GM23338 (cell line): ENCODE measurements at places on chromosomes 4 and X. TPM values are rescaled to one million over a fixed set of nuclear protein-coding genes. Genes with fewer than 3 reads are reported as not detected.
A peak's percentile ranks its signal among the peaks of the same experiment; 100 is the strongest.

DNA sequence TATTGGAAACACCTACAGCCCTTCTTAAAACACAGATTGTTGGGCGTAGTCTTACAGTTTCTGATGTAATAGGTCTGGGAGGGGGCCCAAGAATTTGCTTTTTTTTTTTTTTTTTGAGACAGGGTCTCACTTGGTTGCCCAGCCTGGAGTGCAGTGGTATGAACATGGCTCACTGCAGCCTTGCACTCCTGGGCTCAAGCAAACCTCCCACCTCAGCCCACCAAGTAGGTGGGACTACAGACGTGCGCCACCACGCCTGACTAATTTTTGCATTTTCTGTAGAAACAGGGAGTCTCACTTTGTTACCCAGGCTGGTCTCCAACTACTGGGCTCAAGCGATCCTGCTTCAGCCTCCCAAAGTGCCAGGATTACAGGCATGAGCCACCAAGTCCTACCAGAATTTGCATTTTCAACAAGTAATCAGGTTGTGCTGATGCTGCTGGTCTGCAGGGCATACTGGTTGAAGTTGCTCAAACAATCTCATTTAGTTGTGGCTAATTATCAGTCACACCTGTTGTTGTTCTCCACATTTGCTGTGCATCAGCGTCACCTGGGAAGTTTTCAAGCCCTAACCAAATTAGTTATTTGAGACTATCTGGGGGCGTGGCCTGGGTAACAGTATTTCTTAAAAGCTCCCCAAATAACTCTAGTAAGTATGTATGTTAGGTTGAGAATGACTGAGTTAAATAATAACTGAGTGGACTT is 14.0 kb downstream of the TMEM154 start:
- H3K27ac ChIP-seq, result no peak overlapping the region
- peaks cover 26% of the 10 kb centered on the region for H3K4me1 ChIP-seq
- peak; percentile 13 for DNase-seq
- no peaks in the 10 kb centered on the region for H3K27me3 ChIP-seq

DNA sequence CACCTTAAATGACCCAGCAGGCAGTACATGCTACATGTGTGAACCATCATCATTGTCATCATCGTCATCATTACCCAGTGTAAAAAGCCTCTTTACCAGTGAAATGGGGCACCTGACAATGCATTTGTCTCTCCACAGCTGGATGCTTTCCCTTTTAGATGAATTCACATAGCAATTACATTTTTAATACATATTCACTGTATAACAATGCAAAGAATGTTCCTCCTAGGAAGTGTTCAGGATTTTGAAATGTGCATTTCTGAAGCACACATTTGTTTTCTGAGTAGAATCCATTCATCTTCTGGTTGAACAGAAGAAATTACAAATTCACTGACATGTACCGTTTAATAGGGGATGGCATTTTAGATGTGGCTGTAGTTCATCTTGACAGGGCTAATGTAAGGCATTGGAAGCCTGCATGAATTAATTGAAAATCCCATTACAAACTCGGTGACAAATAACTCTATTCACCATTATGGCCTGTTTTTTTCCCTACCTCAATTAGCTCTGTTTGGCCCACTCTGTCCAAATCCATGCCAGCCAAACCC is 111.1 kb downstream of the SH3RF1 start:
- no peak overlapping the region for H3K4me3 ChIP-seq
- H3K27ac ChIP-seq, result no peak overlapping the region
- no peaks in the 10 kb centered on the region for H3K27me3 ChIP-seq
- no peak for DNase-seq

DNA sequence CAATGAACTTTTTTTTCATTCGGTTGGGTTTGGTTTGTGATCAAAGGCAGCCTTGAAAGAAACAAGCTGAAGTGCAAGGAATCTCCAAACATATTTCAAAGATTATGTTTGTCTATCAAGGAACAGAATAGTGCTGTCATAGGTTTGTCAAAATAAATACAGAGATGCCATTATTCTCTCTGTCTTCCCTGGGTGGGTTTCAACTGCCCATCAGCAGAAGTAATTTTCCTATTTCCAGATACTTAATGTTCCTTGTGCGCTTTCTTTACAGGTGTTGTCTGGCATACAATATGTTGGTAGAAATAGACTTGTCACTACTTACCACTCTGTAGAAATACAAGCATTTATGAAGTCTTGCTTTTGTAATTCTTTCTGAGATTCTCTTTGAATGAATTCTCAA is 294.9 kb downstream of the PDHA2 start:
- H3K4me3 ChIP-seq, result no peak overlapping the region
- H3K27ac ChIP-seq, result no peak overlapping the region
- no peaks in the 10 kb centered on the region for H3K4me1 ChIP-seq
- no peaks in the 10 kb centered on the region for H3K36me3 ChIP-seq
- no peaks in the 10 kb centered on the region for H3K27me3 ChIP-seq

FAAH2 gene
- total RNA-seq, result 6.0 and 11.4 TPM in 2 replicates

- H3K4me1 ChIP-seq, result 0 out of 2 replicates have a peak, but pooled peaks cover 7% of the 10 kb centered on the region
- no peaks in the 10 kb centered on the region for H3K36me3 ChIP-seq
- no peak overlapping the region for H3K27ac ChIP-seq
- no peaks in the 10 kb centered on the region for H3K27me3 ChIP-seq
- no peak for DNase-seq
- H3K4me3 ChIP-seq, result no peak overlapping the region
Observed at GRCh38 chr4:47075262-47075661, 43.9 kb downstream of the GABRB1 start.

CT45A1 gene
- not detected in 2 replicates for total RNA-seq

DNA sequence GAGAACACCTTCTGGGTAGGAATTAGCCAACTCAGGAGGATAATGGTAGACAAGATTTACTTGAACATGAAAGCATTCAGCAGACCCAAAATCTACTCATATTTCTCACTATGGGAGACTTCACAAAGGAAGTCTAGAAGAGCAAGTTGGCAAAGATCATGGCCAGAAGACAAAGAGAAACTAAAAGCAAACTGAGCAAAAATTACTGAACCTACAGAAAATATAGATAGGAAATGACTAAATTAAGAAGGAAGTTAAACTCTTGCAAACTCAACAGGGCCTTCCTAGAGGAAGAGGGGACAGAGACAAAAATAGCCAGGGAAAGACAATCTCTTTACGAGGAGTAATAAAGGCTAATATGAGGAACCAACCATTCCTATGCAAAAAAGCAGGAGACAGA is 18.7 kb downstream of the CORIN start:
- H3K27me3 ChIP-seq, result no peaks in the 10 kb centered on the region
- H3K27ac ChIP-seq, result no peak overlapping the region
- no peak for DNase-seq
- no peak overlapping the region for H3K4me3 ChIP-seq
- no peaks in the 10 kb centered on the region for H3K4me1 ChIP-seq

PF4V1 gene
- 0.66 TPM in 1 of 2 replicates, not detected in the other for total RNA-seq

DNA sequence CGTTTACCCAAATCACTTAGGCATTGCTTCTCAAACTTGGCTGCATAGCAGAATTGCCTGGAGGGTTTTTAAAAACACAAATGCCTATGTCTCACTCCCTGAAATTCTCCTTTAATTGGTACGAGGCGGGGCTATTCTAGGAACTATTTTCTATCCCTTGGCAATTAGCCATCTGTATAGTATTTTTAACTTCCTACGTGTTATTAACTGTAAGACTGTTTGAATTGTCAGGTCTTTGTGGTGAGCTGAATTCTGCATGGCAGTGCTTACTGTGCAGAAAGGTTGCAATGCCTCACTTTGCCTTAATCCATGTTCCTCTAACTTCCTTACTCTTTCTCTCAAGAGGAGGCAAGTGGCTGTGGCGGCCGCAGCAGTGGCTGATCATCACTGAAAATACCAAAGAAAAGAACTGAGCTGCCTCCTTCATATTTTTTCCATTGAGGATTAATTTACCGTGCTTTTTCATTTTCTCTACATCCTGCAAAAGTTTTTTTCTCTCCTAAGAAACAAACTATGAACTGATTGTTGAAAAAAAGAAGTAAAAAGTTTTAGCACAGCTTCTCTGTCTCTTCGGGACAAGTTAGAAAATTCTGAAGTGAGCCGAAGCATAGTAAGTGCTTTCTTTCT is at the start of gene SHROOM3:
Gene SHROOM3, plus strand, starts transcription at position 329 of the 627 bp plus-strand sequence. CDS start 824 bp downstream, outside the sequence.
- H3K27me3 ChIP-seq, result no peaks in the 10 kb centered on the region
- H3K36me3 ChIP-seq, result no peaks in the 10 kb centered on the region
- H3K4me1 ChIP-seq, result peaks cover 24% of the 10 kb centered on the region
- peak within 1 kb of the TSS; percentile 43 for H3K4me3 ChIP-seq
- DNase-seq, result peak; percentile 37
- H3K27ac ChIP-seq, result peak within 1 kb of the TSS; percentile 65

DNA sequence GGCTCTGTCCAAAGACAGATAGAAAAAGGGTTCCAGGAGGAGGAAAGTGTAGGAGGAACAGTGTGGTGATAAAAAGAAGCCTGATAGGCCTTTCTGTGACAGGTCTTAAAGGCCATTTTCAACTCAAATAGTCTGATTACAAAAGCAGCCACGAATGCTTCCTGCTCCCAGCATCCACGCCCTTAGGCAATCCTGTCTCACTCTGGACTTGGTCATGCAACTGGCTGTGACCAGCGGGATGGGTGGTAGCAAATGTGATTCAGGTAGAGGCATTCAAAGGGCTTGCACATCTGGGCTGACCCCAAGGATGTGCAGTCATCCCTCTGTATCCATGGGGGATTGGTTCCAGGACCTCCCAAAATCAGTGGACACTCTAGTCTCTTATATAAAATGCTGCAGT is 14.4 kb upstream of the SEPSECS start:
- no peak overlapping the region for H3K4me3 ChIP-seq
- no peak overlapping the region for H3K27ac ChIP-seq
- H3K27me3 ChIP-seq, result no peaks in the 10 kb centered on the region
- H3K4me1 ChIP-seq, result no peaks in the 10 kb centered on the region
- DNase-seq, result no peak

- H3K4me3 ChIP-seq, result no peak overlapping the region
- no peaks in the 10 kb centered on the region for H3K36me3 ChIP-seq
- no peaks in the 10 kb centered on the region for H3K4me1 ChIP-seq
- H3K27ac ChIP-seq, result no peak overlapping the region
- peak; percentile 18 for DNase-seq
Observed at GRCh38 chr4:150402871-150403272, 179.1 kb upstream of the MAB21L2 start.

- H3K27me3 ChIP-seq, result no peaks in the 10 kb centered on the region
- no peaks in the 10 kb centered on the region for H3K36me3 ChIP-seq
- H3K4me1 ChIP-seq, result no peaks in the 10 kb centered on the region
Observed at GRCh38 chrX:140040386-140040785, 75.1 kb upstream of the CXorf66 start.

S100P gene
- 0.43 TPM in 1 of 2 replicates, not detected in the other for total RNA-seq

SMARCA1 gene
- total RNA-seq, result 51.8 and 53.0 TPM in 2 replicates

GRCh38 chrX:135347381-135348016 is 38.2 kb downstream of the ETDC start:
- no peak overlapping the region for H3K27ac ChIP-seq
- no peak overlapping the region for H3K4me3 ChIP-seq
- DNase-seq, result no peak
- no peaks in the 10 kb centered on the region for H3K4me1 ChIP-seq
- no peaks in the 10 kb centered on the region for H3K27me3 ChIP-seq

DNA sequence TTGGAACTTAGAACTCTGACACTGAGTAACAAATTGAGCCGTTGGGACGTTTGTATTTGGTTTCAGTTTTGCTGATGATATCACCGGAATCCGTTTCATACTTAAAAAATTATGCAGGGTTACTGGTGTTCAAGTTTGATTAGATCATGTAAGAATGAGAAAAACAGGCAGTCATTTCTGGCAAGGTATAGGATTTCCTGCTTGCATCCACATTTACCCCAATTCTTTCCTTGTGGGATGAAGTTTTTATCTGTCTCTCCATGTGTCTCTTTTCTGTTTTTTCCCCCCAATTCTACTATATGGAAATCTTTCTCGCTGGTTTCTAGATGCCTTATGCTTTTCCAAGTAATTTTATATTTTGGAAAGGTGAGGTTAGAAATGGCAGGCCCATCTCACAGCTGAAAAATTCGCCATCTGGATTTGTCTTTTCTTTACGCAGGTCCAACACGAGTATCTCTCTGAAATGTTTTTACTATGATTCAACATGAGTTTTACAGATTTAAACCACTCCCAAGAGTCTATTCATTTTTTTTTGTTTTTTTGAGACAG is 197.9 kb downstream of the SHOX start:
- peaks cover 6% of the 10 kb centered on the region; the same call in 1 of the 2 replicates for H3K4me1 ChIP-seq
- no peak overlapping the region for H3K27ac ChIP-seq
- no peak for DNase-seq
- no peaks in the 10 kb centered on the region for H3K36me3 ChIP-seq
- H3K4me3 ChIP-seq, result no peak overlapping the region

SPANXC gene
- not detected in 2 replicates for total RNA-seq

DNA sequence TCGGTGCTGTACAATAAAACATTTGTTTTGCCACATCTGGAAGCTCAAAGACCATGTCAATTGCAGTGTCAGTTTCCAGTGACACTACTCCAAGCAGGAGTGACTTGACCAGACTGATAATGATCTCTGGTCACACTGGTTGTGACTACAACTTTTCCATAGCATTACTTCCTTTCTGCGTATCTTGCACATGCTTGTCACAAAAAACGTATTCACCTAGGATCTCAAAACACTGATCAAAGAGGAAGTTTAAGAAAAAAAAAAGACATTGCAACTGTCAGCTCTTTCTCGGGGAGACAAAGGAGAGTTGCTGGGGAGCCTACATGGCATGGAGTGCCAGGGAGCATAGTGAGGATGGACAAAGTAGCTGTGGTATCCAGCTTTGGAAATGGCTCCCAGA is 60.6 kb downstream of the OPHN1 start:
- no peaks in the 10 kb centered on the region for H3K27me3 ChIP-seq
- DNase-seq, result no peak
- no peaks in the 10 kb centered on the region for H3K36me3 ChIP-seq
- H3K4me3 ChIP-seq, result no peak overlapping the region
- H3K4me1 ChIP-seq, result no peaks in the 10 kb centered on the region

DNA sequence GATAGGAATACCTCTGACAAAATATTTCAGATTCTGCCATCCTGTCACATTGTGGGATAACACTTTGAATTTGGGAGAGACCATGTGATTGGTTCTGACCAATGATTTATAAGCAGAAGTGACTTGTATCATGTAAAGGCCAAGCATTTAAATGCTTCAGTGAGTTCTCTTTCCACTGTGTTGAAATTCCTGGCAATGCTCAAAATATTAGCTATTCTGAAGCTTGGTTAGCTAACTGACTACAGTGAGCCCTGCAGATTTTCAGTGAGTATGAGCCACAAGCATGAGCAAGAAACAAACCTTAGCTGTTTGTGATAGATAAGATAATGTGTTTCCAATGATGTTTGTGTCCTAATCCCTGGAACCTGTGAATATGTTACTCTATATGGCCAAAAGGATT is 562.8 kb upstream of the AADAT start:
- H3K27ac ChIP-seq, result no peak overlapping the region
- no peak overlapping the region for H3K4me3 ChIP-seq
- no peaks in the 10 kb centered on the region for H3K27me3 ChIP-seq
- no peak for DNase-seq
- no peaks in the 10 kb centered on the region for H3K4me1 ChIP-seq
- no peaks in the 10 kb centered on the region for H3K36me3 ChIP-seq

- no peak overlapping the region for H3K27ac ChIP-seq
- no peaks in the 10 kb centered on the region for H3K27me3 ChIP-seq
- DNase-seq, result no peak
Observed at GRCh38 chr4:156950948-156951347, 20.7 kb downstream of the PDGFC start.

CTAG2 gene
- 0.87 TPM in 1 of 2 replicates, not detected in the other for total RNA-seq

CXCL8 gene
- total RNA-seq, result not detected in 2 replicates

AFF2 gene
- 5.8 and 5.9 TPM in 2 replicates for total RNA-seq
